ENCODE measurements at places on chromosomes 2 and 18.

- no peak for DNase-seq
Measured at GRCh38 chr2:12076810-12077209, 330.4 kb downstream of the LPIN1 start.

GRCh38 chr2:109117780-109118179, 11.2 kb upstream of the SH3RF3 start:
- no peak for DNase-seq

DNA sequence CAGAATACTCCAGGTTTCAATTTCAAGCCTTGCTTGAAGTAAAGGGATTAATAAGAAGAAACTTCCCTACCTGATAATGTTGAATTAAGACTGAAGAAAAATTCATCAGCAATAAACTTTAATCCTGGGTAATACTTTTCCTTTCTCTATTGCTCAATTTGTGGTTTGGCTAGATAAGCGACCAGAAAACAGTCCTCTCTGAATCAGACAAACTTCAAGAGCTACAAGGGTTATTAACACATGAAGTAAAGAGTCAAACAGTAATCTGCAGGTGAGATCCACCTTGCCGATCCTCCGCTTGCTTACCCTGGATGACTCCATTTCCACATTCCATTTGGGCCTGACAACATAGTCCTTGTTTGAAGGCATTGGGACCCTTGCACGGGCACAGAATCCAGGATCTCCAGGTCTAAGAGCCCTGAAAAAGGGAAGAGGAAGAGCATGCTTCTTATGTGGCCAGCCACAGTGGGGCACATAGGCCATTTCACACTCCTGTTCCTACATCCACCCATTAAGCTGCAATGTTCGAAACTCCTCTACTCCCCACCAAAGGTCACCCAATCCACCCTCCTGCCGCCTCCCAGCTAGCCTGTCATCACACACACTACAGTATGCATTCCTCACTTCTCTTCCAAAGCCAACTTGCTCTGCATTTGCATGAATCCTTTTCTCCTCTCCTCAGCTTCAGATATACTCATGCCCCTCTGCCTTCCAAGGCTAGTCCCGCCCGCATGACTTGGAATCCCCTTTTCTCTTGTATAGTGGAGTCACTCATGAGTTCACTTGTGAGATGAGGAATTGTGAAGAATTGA, 39.8 kb downstream of the IWS1 start:
- no peak for DNase-seq

DNA sequence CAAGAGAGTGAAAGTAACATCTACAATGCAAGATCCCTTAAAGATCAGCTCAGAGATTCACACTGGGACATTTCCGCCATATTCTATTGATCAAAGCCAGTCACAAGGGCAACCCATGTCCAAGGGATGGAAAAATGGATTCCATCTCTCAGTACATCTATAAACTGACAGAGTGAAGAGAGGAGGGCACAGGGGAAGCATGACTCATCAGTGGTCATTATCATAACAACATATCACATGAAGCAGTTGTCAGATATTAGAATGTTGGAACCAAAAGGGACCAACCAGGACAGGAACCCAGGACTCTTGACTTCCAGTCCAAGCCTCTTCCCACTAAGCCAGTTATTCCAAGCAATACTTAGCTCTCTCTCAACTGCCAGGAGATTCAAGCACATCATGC, 54.9 kb upstream of the IGFBP2 start:
- no peak for DNase-seq

GRCh38 chr2:142954493-142954892, 77.0 kb downstream of the KYNU start:
- no peak for DNase-seq

- DNase-seq: no peak
Measured at GRCh38 chr2:127632592-127633489, 13.1 kb upstream of the GPR17 start.

GRCh38 chr2:42348113-42348805, 12.8 kb downstream of the COX7A2L start:
- DNase-seq: no peak

DNA sequence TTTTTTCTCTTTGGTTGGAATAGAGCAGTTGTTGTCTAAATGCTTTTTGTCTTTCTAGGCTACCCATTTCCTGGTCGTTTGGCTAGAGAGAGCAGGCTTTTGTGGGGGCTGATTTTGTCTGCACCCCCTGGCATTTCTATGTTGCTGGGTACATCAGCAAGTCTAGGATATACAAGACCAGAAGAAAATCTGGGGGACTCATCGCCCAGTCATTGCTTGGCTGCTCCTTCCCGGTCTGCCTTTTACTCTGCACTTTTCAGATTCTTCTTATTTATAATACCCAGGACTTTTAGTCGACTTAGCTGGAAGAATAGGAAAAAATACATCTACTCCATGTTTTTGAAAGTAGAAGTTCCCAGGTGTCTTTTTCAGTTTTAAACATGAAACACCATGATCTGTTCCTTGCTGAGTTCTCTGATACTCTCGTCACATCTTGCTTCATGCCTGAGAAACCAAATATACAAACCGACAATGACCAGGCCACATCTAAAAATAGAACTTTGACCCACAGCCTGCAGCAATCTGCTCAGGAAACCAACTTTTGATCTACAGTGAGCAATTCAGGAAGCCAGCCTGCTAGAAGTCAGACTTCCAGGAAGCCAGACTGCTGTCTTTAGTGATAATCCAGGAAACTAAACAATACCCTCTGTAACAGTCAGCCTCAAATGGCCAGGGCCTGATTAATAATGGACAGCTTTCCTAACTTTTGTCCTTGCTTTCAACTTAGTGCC, 163.8 kb upstream of the MEX3C start:
- DNase-seq: no peak

- no peak for DNase-seq
Measured at GRCh38 chr18:9902832-9903231, 11.0 kb upstream of the VAPA start.

- DNase-seq: no peak
Measured at GRCh38 chr2:119243621-119244020, 20.0 kb downstream of the STEAP3 start.

DNA sequence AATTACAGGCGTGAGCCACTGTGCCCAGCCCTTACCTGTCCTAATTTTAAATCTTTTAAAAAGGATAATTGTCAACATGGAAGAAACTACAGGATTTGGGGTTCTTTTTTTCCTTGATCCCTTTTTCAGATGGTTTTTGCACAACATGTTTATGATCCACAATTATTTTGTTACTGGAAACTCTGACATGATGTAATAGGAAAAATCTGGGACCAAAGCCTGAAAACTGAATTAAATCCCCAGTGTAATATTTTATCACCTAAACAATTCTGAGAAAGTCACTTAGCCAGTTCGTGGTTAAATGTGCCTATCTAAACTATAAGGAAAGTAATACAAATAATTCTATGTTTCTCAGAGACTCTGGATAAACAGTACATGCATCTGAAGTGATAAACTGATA, 1649.7 kb downstream of the LRP1B start:
- no peak for DNase-seq

GRCh38 chr2:98078701-98079100, 8.3 kb upstream of the VWA3B start:
- no peak for DNase-seq

- DNase-seq: no peak
Measured at GRCh38 chr2:163953390-163953907, 217.6 kb upstream of the FIGN start.

- peak; percentile 71 for DNase-seq
Measured at GRCh38 chr18:63161761-63162195, 157.8 kb downstream of the BCL2 start.

Measured in CD8-positive, alpha-beta memory T cell (primary cell).